Upper lobe of left lung (tissue), 6 donors: ENCODE measurements at places on chromosomes 5 and 9.

DNA sequence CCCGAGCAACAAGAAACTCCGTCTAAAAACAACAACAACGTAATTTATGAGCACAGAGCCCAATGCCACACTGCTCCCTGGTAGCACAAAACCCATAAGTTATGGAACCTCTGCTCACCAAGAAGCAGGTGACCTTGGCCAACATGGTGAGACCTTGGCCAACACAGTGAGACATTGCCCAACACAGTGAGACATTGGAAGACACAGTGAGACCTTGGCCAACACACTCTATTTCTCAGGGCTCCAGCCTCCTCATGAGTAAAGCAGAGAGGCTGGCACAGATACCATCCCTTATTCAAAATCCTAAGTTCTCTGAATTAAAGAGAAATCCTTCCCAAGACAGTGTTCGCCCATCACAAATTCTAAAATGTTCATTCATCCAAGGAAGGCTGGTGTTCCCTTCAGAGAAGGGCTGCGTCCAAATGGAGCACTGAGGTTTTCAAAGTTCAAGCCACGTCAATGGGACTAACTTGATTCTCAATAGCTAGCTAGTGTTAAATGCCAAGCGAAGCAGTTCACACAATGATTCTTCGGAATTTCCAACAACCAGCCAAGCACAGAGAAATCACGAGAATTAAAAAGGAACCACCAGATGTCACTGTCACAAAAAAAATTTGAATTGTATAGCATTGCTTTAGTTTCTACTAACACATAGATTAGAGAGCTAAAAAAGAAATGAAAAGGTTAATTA, 29.5 kb downstream of the TTC39B start:
- no peak overlapping the region for H3K27ac ChIP-seq
- no peaks in the 10 kb centered on the region for H3K4me1 ChIP-seq
- H3K36me3 ChIP-seq, result no peaks in the 10 kb centered on the region
- no peaks in the 10 kb centered on the region for H3K27me3 ChIP-seq
- H3K4me3 ChIP-seq, result no peak overlapping the region
- no peak for DNase-seq

- no peak overlapping the region for H3K4me3 ChIP-seq
- H3K36me3 ChIP-seq, result no peaks in the 10 kb centered on the region
- no peaks in the 10 kb centered on the region for H3K27me3 ChIP-seq
- no peak overlapping the region for H3K27ac ChIP-seq
- peaks cover 1% of the 10 kb centered on the region for H3K4me1 ChIP-seq
Measured at GRCh38 chr5:126456217-126456820, 33.1 kb downstream of the GRAMD2B start.

DNA sequence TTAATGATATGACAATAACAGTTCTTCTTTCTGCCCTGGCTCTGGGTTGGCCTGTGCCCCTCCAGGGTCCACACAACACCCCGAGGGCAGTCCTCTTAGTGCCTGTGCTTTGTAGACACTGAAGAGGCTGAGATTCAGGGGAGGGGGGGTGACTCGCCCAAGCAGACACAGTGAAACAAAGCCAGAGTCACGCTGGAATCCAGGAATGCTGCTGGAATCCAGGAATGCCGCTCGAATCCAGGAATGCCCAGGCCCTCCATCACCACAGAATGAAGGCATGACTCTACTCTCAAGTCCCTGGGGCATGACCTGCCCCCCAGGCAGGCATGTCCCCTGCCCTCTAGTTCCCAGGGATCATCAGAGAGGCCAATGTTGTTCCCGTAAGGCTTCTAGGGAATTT, 73.1 kb downstream of the LRSAM1 start:
- no peak for DNase-seq
- H3K27ac ChIP-seq, result peak overlapping the region; percentile 77
- no peak overlapping the region for H3K4me3 ChIP-seq
- H3K27me3 ChIP-seq, result no peaks in the 10 kb centered on the region
- H3K36me3 ChIP-seq, result peaks cover 52% of the 10 kb centered on the region

GRCh38 chr9:79759460-79759859, 187.7 kb downstream of the TLE4 start:
- no peak overlapping the region for H3K4me3 ChIP-seq
- DNase-seq, result no peak
- no peak overlapping the region for H3K27ac ChIP-seq
- no peaks in the 10 kb centered on the region for H3K4me1 ChIP-seq

- H3K27me3 ChIP-seq, result no peaks in the 10 kb centered on the region
- no peak overlapping the region for H3K27ac ChIP-seq
- no peak for DNase-seq
- no peaks in the 10 kb centered on the region for H3K4me1 ChIP-seq
- H3K4me3 ChIP-seq, result no peak overlapping the region
Measured at GRCh38 chr5:103498800-103499551, 63.6 kb downstream of the NUDT12 start.

- DNase-seq, result no peak
- no peak overlapping the region for H3K27ac ChIP-seq
- H3K4me3 ChIP-seq, result no peak overlapping the region
- no peaks in the 10 kb centered on the region for H3K36me3 ChIP-seq
Measured at GRCh38 chr5:5132234-5132633, 7.9 kb upstream of the ADAMTS16 start.
